ENCODE measurements at places on chromosomes 16 and 17.

DNA sequence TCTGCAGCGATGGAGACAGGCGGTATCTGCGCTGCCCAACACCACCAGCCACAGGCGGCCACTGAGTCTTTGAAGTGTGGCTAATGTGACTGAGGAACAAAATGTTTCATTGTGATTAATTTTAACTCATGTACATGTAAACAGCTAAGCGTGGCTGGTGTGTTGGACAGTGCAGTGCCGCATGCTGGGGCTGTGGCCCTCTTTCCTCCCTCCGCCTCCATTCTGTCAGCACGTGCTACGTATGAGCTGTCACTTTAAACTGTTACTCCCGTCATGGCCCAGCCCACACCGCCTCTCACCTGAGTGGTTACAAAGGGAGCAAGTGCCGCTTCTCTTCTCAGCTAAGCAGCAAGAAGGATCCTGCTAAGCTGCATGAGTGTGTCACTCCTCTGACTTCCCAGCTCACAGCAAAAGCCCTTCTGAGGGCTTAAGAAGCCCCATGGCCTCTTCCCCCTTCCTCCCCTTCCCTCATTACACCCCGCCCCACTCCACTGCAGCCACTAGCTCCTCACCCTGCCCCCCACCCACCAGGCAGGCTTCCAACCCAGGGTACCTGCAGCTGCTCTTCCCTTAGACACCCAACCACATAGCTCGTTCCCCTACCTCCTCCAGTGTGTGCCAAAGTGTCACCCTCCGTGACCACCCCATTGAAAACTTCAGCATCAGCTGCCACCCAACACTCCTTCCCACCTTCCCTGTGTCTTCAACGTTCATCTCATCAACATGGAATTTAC lies 15.0 kb downstream of the HASPIN start:
- DNase-seq = no peak

- no peak for DNase-seq
These were observed 59.2 kb downstream of the CDK5R1 start for GRCh38 chr17:32546031-32546444.

DNA sequence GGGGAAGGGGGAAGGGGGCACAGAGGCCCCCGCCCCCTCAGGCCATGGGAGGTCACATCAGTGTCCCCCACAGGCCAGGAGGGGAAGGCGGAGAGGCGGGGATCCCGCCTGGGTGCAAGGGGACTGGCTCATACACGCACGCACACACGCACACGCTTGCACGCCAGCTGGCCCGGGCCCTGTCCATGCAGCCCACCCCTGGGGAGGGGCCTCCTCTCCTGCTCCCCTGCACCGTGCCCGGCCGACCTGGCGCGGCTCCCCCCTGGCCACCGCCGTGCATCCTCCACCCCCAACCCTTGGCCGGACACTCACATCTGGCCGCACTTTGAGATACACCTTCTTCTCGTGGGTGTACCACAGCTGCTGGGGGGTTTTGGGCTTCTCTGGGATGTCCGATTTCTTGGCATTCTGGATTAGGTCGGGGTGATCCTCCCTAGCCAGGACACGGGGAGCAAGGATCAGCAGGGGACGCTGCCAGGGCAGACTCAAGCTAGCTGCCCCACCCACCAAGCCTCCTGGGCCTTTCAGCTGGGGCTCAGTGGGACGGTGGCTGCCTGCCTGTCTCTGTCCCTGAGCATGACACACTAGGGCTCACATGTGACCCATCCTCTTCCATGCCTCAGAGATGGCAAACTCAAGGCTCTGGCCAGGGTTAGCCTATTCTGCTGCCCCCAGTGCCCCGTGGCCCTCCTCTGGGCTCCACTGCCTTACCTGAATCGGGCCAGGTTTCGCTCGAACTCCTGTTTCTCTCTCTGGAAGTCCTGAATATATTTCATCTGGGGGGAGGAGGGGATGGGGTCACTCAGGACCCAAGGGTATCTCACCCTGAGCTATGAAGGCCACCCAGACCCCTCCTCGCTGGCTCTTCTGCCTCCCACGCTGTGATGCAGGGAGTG lies 6.7 kb downstream of the UBTF start:
- DNase-seq = no peak

- no peak for DNase-seq
These were observed 15.7 kb downstream of the UNC119 start for GRCh38 chr17:28536532-28537218.

GRCh38 chr17:7707446-7707845 lies 2.4 kb downstream of the EFNB3 start:
- no peak for DNase-seq

GRCh38 chr17:30104575-30105339 lies 11.9 kb upstream of the NSRP1 start:
- no peak for DNase-seq

- no peak for DNase-seq
These were observed 89.1 kb upstream of the GNAO1 start for GRCh38 chr16:56102183-56102686.

DNA sequence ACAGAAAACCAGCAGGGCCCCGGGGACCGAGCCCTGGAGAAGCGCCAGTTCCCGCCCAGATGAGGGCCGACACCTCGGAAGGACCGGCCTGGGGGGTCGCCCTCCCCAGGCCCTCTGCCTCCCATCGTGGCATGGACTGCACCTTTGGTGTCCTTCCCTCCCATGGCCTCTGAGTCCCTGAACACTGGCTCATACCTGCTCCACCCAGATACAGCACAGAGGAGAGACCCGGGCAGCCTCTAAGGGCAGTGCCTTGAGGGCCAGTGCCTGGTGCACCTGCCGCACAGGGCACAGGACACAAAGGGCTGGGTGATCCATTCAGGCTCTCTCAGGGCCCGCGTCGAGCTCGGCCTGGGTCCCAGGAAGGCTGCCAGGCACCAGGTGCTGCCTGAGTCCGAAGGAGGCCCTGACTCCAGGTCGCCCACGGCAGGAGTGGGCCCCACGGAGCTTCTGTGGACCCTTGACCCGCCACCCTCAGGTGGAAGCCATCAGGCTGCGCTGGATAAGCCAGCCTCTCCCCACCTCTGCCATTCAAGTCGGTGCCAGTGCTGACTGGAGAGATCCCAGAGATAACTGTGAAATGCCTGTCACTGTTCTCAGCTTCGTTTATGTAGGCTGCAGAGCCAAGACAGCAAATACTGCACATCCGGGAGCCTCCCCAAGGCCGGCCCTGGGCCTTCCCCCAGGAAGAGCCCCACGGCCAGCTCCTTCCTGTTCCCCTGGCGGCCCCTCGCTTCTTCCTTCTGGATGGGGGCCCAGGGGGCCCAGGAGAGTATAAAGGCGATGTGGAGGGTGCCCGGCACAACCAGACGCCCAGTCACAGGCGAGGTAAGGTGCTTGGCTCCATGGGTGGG lies at the start of gene ZG16B:
ZG16B (plus strand) TSS at position 803 of the 854 bp plus-strand sequence. CDS start 139 bp downstream, outside the sequence.
- no peak for DNase-seq

GRCh38 chr17:40996829-40997228 lies 2.9 kb upstream of the KRTAP3-3 start:
- DNase-seq = no peak

DNA sequence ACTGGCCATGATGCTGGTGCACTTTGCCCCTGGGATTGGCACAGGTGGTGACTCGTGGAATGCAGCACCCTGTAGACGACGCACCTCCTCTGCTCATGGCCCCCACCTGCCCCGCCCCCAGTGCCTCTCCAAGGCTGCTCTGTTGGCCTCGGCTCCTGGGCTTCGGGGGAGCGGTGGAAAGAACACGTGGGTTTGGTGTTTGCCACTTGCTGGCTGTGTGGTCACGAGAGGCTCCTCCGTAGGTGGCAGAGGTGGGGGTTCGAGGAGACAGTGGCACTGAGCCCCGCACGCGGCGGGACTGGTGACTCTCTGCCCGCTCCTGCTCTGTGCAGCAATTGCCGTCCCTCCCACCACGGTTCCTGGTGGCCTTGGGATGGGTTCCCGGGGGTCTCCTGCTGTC lies 82.8 kb upstream of the ZNF750 start:
- DNase-seq = no peak

GRCh38 chr17:79800325-79801155 lies 3.7 kb upstream of the CBX8 start:
- no peak for DNase-seq

DNA sequence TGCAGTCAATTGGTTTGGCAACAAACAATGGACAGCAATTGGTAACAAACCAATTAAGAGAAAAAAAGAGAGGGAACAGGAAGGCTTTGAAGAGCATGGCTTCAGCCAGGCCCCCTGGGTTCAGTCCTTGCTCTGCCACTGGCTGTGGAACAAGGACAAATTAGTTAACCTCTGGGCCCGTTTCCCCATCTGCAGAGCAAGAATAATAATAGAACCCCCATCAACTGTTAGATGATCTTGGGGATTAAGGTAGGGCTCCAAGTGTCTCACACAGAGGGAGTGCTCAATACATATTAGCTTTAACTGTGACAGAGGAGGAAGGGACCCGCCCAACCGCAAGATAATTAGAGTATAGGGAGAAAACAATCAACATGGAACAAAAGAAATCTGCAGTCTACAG lies 55.2 kb downstream of the PECAM1 start:
- DNase-seq = no peak

DNA sequence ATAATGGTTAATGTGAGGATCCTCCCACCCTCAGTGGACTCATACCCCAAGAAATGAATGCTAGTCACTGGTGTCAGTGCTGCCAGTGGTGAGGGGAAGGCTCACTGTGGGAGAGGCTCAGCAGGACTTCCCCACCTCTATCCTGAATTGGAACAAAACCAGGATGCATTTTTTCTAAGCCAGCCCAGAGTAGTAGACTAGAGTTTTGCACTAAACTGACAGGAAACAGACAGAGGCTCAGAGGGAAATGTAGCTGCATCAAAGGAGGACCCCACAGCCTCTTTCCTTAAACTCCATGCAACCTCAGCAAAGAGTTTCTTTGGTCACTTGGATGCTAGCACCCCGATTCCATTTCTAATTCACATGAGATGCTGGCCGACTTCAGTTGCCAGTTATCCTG lies 10.7 kb upstream of the SKAP1 start:
- DNase-seq = no peak

GRCh38 chr16:13552062-13552959 lies 367.6 kb upstream of the ERCC4 start:
- no peak for DNase-seq

GRCh38 chr17:2230877-2231276 lies 72.7 kb downstream of the SMG6 start:
- no peak for DNase-seq

- no peak for DNase-seq
These were observed 7.9 kb downstream of the SNAI3 start for GRCh38 chr16:88678224-88678979.

DNA sequence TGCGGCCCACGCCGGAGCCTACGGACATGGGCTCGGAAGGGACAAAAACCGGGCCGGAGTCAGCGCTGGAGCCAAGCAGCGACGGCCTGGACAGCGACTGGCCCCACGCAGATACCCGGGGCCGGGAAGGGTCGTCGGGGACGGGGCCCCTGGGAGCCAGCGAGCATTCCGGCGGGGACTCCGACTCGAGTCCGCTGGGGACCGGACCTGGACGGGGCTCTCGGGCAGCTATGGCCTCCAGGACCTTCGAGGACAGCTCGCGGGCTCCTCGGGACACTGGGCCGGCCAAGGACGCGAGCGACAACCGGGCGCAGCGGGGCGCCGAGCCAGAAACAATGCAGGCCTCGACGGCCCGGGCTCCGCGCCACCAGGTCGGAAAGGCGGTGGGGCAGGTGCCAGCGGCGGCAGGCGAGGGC lies 1.0 kb downstream of the MYO15B start:
- DNase-seq = no peak

GRCh38 chr17:82170412-82170961 lies 42.2 kb downstream of the CCDC57 start:
- DNase-seq = no peak

DNA sequence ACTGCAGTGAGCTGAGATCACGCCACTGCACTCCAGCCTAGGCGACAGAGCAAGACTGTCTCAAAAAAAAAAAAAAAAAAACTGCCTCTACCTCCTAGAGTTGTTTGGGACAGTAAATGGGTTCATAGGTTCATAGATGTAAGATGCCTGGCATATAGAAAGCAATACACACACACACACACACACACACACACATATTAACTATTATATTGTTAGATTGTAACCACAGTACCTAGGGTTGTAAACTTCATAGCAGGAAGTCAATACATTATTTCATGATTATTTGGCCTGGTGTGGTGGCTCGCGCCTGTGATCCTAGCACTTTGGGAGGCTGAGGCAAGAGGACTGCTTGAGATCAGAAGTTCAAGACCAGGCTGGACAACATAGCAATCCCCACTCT lies 5.8 kb downstream of the XPO6 start:
- no peak for DNase-seq

DNA sequence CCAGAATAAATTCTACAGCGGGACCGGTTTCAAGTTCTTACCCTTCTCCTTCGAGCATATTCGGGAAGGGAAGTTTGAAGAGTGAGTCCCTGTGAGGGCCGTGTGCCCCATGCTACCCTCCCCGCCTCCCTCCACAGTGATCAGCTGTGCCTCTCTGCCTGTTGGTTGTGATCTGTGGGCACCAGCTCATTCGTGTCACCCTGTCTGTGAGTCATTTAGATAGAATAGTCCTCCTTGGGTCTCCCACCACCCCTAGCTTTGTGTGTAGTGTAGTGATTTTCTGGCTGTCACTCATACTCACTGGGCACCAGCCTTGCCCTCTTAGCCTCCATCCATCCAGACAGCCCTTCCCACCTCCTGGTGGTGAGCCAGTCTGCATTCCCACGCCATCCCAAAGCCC lies 15.0 kb upstream of the NAGLU start:
- DNase-seq = no peak
